Tongue (tissue), 3 donors: ENCODE measurements at places on chromosomes 12 and 14.

DNA sequence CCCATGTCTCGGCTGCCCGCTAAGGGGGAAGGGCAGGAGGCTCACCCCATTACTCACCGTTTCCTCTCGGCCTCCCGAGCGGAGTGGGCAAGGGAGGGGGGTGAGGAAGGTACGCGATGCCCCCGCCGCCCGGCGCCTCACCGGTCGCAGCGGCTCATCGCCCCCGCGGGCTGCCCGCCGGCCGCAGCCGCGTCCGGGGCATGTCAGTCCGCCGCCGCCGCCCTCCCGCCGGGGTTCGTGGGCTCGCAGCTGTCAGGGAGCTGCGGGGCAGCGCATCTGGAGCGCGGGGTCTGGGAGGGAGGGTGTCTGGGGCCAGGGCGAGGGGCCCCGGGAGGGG lies 461 bp downstream of the SLC8A3 start:
- no peak for DNase-seq

DNA sequence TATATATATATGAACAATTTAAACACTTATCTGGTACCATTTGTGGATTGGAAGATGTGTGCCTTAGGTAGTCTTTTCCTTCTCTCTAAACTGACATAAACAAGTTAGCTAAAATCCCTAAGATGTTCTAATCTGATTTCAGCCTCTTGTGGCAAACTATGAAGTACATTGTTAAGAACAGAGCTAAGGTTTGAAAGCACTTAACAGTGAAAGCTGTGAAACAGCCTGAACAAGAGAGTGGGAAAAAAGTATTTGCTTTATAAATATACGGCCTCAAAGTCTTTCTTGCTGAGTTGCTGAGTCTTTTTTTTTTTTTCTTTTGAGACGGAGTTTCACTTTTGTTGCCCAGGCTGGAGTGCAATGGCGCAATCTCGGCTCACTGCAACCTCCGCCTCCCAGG lies 53.7 kb upstream of the PELI2 start:
- no peak for DNase-seq

DNA sequence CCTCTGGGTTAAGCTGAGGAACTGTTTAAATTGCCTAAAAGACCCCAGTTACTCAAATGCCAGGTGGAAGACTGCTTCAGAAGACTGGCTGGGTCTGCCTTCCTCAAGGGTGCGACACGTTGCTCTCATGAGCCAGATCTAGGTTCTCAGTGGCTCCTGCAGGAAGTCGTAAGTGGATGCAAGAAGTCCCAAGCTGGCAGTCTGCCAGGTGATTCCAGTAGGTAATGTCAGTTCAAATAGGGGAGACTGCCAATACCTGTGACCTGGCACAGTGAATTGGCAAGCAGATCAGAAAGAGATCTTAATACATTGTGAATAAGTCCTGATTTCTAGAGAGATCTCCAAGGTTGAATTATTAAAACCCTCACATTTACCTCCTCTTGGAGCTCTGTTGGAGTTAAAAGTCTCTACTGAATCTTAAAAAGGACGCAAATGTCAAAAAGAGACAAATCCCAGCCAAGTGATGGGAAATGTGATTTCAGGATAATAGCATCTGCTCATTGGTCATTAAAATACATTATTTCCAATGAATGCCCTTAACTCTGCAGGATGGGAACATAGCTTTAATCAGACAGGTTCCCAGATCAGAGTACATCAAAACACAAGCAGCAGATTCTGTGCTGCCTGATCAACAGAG lies 98.8 kb upstream of the FRMD6 start:
- DNase-seq: no peak

- DNase-seq: no peak
These were observed 20.9 kb upstream of the ATP5MC2 start for GRCh38 chr12:53696655-53697331.

DNA sequence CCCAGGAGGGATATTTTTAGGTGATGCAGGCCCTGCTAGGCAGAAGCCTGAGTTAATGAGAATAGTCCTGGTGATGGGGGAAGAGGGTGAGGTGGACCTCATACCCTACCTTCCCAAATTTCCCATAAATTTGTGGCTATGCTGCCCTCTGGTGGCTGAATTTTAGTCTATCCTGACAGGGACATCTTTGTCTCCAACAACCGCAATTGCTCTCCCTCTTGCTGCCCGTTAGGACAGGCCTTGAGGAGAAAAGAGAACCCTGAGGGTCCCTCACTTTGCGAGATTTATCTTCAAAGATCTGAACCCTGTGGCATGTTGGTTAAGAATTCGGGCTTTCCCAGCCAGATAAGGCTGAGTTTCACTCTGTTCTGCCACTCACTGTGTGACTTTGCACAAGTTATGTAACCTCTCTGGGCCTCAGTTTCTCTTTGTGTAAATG lies 9.8 kb upstream of the ZNF385A start:
- DNase-seq: peak; percentile 84

GRCh38 chr14:23697680-23698079 lies 61.5 kb downstream of the DHRS2 start:
- no peak for DNase-seq

GRCh38 chr12:14322403-14322802 lies 43.1 kb upstream of the ATF7IP start:
- DNase-seq: no peak

DNA sequence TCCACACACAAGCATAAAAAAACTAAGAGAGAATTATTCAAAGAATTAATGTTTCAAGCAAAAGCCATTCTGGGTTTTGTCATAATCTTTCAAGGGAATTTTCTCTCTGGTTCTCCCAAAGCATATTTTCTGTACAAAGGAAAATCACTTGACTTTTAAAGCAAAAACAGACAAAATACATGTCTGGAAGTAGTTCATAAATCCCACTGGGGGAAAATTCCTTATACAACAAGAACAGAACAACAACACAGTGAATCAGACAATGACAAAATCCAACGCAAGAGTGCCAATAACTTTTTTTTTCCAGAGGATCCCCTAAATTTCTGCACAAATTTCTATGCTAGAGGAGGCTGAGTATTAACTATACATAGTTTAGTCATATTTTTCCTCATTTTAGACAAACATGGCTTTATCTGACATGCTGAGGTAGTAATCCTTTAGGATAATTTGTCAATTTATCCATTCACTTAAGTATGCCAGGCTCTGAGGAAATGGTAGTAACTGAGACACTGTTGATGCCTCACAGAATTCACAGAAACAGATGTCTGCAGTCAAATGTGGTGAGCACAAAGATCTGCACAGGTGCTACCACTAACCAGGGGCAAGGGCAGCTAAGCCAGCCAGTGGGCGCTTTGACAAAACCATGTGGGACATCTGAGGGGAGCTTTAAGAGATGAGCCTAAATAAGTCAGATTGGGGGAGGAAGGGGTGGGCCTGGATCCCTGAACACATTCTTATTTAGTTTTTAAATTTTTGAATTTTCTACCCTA lies 38.0 kb downstream of the GRIP1 start:
- peak; percentile 25 for DNase-seq

DNA sequence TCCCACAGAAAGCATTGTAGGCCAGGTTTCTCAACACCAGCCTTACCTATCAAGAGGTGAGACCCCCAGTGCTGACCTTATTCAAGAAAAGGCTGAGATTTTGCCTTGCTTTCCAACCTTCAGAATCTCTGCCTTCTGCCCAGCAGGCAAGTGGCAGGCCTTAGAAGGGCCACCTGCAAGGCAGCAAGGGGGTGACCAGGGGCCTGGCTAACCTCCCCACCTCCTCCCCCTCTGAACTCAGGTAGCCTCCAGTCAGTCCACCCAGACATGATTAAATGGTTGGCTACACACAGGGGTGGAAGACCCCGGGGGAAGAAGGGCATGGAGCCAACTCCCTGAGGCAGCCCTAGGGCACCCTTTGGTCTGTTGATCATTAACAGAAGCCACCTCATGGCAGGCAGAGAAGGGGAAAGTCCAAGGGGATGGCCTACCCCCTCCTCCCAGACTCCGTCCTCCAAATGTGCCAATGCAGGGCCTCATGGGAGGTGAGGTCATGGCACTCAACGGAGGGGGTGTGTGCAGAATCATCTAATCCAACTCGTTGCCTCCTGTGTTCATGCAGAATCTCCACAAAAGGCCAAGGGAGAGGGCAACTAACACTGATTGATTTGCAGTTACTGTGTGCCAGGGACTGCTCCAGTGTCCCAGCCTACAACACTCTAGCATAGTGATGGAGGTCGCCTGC lies 8.5 kb downstream of the ZFP36L1 start:
- peak; percentile 47 for DNase-seq

- peak; percentile 9 for DNase-seq
These were observed 212.1 kb upstream of the ARID2 start for GRCh38 chr12:45517381-45517780.

DNA sequence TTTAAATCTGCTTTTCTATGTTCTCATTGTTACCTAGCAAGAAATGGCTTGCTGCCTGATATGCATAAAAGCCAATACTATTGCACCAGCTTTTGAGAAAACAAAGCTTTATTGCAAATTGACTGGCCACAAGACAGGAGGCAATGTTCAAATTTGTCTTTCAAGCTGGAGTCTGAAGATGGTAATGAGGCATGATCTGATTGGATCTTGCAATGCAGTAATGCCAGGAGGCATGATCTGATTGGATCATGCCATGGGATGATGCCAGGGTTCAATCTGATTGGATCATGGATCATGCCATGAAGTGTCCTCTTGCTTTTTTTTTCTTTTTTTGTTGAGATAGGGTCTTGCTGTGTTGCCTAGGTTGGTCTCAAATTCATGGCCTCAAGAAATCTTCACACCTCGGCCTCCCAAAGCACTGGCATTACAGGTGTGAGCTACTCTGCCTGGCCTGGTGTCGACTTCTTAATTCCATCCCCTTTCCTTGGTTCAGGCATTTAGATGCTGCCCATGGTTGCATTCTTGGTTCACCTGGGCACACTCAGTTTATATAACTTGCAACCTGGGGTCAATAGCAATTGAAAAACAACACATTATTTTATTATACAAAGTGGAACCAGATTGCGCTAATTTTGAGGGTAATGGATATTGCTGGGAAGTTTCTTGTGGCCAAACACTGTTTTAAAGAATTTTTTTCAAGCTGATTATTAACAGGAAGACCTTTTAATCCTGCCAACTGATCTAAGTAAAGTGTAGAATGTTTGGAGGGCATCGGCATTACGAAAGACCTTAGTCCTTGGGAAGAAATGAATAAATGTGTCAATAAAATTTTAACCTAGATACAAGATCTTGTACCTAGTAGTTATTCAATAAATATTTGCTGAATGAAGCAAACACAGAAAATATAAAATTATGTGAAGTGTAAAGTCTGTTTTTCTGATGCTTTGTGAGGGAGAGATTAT lies 38.8 kb downstream of the HSD17B6 start:
- no peak for DNase-seq

- DNase-seq: no peak
These were observed 49.3 kb downstream of the TMEM30B start for GRCh38 chr14:61231810-61232209.

DNA sequence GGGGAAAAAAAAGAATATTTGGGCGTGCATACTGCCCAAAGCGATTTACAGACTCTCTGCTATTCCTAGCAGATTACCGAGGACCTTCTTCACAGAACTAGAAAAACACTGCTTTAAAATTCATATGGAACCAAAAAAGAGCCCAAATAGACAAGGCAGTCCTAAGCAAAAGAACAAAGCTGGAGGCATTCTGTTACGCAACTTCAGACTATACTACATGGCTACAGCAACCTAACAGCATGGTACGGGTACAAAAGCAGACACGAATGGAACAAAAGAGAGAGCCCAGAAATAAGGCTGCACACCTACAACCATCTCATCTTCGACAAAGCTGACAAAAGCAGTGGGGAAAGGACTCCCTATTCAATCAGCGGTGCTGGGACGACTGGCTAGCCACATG lies 56.7 kb downstream of the TRAF3 start:
- DNase-seq: no peak

DNA sequence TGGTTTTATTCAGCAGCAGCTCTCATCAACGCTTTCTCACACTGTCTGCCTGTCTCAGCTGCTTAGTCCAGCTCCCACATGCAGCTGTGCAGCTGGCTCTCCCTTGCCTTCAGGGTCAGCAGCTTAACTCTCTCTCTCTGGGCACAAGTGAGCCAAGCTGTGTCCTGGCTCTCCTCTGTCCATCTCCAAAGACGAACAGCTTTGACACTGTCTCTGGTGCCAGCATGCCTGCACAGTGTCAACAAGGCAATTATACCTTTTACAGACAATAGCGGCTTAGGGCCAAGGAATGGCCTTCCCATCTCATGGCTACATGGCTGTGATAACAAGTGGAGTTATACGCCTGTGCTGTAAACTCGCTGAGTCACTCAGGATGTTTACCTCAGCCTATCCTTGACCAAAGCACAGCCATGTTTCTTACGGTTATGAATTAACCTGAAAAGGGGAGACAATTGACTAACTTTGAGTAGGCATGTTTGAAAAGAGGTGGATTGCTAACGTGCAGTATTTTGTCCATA lies 38.4 kb upstream of the MANSC4 start:
- DNase-seq: peak; percentile 74

DNA sequence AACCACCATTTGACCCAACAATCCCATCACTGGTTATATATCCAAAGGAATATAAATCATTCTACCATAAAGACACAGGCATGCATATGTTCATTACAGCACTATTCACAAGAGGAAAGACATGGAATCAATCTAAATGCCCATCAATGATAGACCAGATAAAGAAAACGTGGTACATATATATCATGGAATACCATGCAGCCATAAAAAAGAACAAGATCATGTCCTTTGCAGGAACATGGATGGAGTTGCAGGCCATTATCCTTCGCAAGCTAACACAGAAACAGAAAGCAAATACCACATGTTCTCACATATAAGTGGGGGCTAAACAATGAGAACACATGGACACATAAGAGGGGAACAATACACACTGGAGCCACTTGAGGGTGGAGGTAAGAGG lies 15.7 kb downstream of the CAPRIN2 start:
- no peak for DNase-seq

DNA sequence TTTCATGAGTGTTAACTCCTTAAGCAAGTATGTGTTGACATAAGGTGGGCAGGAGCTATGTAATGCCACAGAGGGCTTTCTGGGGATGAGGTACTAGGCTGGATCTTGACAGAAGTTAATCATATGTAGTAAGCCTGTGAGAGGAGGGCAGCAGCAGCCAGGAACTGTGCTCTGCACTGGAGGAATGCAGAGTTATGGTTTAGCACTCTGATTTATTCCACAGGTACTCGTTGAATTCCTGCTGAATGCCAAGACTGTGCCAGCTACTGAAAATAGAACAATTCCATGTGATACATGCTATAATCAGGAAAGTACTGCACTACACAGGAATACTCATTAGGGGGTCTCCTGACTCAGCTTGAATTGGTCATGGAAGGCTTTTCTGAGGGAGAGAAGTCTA lies 58.7 kb downstream of the SUSD6 start:
- DNase-seq: no peak

DNA sequence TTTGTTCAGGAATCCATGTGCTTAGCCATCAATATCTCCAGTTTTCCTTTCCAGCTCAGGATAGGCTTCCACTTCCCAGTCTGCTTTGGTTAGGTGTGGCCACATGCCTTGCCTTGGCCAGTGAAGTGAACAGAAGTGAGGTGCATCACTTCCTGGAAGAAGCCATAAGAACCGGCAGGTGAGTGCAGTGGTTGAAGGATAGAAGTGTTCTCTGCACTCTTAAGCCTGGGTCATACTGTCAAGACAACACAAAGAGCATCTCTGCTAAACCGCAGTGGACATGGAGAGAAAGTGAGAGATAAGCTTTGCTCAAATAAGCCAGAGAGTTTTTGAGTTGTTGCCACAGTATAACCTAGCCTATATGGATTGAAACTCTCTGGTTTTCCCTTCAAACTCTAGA lies 11.4 kb downstream of the GNG2 start:
- DNase-seq: no peak
